ENCODE measurements at places on chromosomes 4 and X.

DNA sequence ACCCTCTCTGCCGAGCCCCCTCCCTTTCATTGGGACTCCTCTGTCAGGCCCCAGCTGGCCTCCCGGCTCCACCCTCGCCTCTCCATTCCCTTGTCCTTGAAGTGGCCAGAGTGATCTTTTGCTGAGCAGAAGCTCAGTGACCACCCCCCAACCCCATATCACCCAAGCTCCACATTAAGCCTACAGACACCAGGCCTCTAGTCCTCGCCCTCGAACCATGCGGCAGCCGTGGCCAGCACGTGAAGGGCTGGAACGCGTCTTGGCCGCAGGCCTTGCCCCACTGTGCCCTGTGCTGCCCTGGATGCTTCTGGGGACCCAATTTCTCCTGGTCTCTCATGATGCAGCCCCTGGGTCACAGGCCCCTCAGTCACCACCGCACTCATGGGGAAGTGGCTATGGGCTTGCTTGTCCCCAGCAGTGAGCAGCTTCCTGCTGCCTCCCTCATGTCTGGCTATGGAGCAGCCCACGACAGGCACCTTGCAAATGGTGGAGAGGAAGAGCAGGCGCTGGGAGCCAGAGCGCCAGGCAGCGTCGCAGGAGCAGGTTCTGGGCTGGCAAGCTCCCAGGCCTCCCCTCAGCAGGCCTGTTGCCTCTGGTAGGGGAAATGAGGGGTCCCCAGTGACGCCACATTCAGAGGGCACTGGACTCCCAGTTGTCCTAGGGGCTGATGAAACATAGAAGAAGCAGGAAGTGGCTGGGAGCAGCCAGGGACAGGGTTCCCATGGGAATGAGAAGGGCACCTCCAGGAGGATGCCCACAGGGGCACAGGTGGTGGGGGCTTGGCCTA is 757 bp upstream of the SRPK3 start:
- no peak for DNase-seq

GRCh38 chr4:76251441-76252270 is at the start of gene FAM47E:
FAM47E (plus strand) TSS chr4:76251721; CDS start chr4:76251747, 26 bp downstream.
- peak; percentile 45 for DNase-seq

GRCh38 chr4:38385093-38386004 is 278.6 kb upstream of the KLF3 start:
- DNase-seq: peak; percentile 64

DNA sequence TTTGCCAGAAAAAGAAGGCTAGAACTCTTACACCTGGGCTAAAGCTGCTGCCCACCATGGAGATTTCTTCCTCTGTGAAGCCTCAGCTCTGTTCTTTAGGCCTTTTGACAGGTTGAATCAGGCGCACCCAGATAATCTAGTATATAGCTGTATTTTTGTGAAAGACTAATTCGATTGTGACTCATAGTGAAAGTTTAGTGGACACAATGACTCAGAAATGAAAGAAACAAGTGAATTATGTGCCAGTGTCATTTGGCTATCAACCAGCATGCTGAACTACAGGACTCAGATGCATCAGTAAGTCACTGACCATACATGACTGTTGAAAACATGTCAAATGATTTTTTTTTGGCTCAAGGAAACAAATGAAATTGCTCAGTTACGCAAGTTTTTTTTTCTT is 425.4 kb downstream of the SLITRK2 start:
- peak; percentile 88 for DNase-seq

- no peak for DNase-seq
These were observed 36.4 kb upstream of the AFAP1 start for GRCh38 chr4:7976025-7976424.

DNA sequence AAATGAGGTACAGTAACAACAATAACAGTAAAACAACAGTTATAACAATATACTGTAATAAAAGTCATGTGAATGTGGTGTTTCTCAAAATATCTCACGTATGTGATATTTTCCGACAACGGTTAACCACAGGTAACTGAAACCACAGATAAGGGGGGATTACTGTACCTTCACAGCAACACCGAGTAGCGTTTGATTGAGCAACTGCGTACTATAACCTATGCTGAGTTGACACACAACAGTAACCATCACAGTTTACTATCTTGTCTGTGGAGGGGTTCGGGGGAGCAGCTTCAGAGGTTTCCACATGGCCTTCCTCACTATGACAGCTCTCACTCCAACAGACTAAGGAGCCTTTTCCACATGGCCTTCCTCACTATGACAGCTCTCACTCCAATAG is 13.4 kb downstream of the RBMX2 start:
- DNase-seq: no peak

DNA sequence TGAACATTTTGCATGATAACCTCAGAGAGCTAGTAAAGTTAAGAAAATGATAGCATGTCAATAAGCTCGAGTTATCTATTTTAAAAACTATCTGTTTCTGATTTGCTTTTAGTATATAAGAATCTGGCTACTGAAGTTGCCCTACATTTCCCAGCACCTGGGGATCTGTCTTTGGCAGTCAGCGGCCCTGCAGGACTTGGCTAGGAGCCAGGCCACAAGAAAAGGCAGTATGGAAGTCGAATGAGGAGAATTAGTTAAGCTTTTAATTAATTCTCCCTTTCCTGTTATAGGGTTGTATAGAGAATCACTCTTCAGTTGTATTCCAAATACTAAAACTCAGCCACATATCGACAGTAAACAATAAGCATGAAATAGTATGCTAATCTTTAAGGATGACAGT is 22.7 kb downstream of the POU4F2 start:
- DNase-seq: no peak

GRCh38 chr4:184722798-184723197 is 11.1 kb downstream of the CENPU start:
- no peak for DNase-seq

DNA sequence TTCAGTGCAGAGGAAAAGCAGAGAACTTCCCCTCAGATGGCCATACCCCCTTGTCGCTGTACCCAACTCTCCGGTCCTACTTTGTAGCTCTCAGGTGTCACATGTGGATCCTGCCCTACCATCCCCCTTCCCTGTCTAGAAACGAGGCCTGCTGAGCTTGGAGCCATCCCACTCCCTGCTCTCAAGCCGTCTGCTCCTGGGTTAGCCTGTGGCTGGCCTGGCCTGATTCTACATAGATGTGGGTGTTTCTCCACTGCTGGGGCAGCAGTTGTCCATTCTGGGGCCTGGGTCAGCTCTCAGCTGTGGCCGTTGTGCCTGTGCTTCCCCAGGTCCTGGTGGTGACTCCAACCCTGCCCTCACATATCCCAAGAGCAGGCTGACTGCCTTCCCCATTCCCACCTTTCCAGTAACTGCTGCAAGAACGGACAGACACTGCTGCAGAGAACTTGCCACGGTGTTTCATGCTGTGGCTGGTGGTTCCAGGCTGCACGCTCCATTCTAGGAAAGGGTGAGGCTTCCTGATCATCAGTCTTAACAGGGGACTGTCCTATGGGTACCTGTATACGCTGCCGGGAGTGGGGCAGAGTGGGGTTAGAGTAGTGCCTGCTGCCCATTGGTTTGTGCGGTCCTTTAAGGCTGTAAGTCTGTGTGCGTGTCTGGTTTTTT is 3.6 kb downstream of the IL9R start:
- no peak for DNase-seq

- DNase-seq: no peak
These were observed 78.8 kb upstream of the TBC1D9 start for GRCh38 chr4:140834839-140835495.

DNA sequence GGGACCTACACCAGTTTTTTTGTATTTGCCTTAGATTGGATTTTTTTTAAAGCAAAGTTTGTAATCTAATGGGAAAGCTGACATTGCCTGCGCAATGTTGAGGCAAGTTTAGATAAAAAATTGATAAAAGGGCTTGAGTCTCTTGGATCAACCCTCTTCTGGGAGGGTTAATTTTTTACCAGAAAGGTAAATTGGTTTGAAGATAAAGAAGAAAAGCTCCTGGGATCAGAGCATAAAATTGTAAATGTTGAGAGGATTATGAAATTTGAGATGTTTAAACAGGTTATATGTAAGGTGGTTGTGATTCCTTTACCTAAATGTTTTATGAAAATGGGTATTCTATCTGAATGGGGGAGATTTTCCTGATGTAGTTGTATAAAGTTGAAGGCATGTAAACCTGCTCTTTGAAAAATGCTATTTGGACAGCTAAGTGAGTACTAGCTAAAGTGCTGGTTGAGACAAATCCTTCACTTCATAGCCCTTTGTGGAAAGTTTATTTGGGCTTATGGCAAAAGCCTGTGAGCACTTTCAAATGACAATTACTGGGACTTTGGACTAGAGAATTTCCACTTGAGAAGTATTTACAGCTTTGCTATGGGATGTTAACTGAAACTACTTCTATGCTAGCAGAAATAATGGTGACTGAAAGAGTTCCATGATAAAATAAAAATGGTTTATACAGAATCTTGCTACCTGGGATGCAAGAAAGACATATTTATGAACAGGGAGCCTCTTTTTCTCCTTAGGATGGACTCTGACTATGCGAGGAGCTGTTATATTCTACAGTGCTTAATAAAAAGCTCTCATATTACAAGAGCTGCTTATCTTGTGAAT is 56.2 kb downstream of the UGT2B10 start:
- DNase-seq: no peak

- peak; percentile 49 for DNase-seq
These were observed 26.0 kb downstream of the AMTN start for GRCh38 chr4:70544279-70544868.

GRCh38 chr4:36172656-36173055 is 71.7 kb downstream of the ARAP2 start:
- no peak for DNase-seq

DNA sequence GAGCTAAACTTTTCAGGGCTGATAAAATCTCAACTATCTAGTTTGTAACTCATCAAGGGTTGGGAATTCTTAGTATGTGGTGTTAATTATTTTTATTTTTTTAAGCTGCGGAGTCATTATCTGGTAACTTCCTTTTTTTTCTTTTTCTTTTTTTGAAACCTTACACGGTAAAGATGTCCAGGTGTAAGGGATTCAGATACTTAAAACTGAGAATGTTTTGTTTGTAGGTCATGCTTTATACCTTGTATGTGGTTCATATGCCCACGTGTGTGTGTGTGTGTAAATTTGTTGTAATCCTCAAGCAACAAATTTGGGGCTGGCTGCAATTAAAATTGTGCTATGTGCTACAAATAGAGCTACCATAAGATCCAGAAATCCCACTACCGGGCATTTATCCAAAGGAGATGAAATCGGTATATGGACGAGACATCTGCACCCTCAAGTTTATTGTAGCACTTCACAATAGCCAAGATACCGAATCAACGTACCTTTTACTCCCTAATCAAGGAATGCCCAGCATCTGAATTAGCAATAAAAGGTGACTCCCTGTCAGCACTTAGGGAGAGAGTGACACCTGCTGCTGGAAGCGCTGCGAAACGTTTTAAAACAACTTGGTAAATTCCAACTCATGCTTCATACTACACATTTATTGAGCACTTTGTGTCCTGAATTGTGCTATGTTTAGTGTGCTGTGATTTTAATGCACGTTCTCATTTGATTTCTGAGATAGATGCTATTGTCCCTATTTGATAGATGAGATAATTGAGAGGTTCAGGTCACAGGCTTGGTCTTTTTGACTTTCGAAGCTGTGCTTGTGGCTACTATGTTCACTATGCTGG is 16.1 kb downstream of the MSMO1 start:
- DNase-seq: no peak

DNA sequence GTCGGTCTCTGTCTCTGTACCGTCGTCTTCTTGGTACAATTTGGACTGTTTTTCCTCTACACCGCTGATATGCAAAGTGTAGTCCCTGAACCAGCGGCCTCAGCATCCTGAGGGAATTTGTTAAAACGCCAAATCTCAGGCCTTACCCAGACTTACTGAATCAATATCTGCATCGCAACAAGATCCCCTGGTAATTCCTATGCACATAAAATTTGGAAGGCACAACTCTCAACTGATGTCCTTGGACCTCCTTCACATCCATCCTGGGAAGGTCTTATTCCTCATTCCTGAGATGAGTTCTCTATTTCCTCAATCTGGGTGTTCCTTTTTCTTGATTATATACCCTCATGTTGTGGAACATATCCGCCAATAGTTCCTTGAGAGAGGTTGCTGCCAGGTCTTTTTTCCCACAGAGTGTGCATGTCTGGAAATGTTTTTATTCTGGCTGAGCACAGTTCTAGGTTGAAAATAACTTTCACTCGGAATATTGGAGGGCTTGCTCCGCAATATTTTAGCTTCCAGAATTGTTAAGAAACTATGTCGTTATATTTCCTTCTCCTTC is 738 bp upstream of the HPF1 start:
- DNase-seq: no peak

- DNase-seq: no peak
These were observed 9.7 kb upstream of the SYP start for GRCh38 chrX:49209434-49210251.

Data from MCF 10A (cell line).